ENCODE measurements at places on chromosomes 12 and 14. TPM values are rescaled to one million over a fixed set of nuclear protein-coding genes. Genes with fewer than 3 reads are reported as not detected.

ABCC9 gene
- polyA plus RNA-seq, result 2.0 TPM

GRCh38 chr12:52191841-52192791 is at the start of gene KRT80:
TSS of gene KRT80 (minus strand) at chr12:52192014. CDS start at chr12:52191902, 112 bp downstream.
- DNase-seq, result peak; percentile 95

DNA sequence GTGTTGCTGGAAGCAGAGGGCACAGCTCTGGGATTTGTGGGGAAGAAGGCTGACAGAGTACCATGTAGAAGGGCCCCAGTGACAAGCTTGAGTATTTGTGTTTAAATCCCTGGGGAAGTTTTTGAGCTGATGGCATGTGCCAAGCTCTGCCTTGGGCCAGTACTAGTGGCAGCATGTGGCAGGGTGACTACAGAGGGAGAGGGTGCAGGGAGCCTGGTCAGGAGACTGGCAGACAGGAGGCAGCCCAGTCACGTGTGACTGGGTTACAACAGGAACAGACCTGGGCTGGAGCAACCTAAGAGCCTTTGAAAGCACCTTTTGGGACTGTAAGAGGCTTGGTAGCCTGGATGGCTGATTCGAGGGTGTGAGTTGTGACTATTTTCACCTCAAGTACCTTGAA is 112.1 kb downstream of the TSPAN9 start:
- no peak for DNase-seq

ACOT4 gene
- 0.45 TPM for polyA plus RNA-seq

GRCh38 chr12:32087306-32087705 is 19.3 kb upstream of the BICD1 start:
- DNase-seq, result no peak

DNA sequence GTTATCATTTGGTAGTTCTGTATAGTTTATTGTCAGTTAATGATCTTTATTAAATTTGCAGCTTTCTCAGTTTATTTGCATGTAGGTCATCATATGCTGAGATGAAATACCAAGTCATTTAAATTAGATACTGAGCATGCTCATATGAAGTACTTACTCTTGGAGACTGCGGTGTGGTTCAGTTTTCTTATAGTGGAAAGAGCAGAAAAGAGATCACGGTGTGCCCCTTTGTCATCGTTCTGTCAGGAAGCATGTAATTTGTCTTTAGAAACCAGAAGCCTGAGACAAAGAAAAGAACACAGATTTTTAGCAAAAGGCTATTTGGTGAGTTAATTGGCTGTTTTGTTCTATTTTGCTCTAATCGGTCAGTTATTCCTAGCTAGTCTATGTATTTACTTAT is 75.6 kb downstream of the PLEKHA5 start:
- DNase-seq, result no peak

PLEK2 gene
- 1.6 TPM for polyA plus RNA-seq

HOXC4 gene
- 0.05 TPM for polyA plus RNA-seq

CCDC38 gene
- not detected for polyA plus RNA-seq

GRCh38 chr12:41008472-41008871 is 179.6 kb upstream of the PDZRN4 start:
- no peak for DNase-seq

- DNase-seq, result no peak
These were observed 47.8 kb downstream of the ACSS3 start for GRCh38 chr12:81125691-81126090.

- DNase-seq, result no peak
These were observed 1.4 kb upstream of the MAP4K5 start for GRCh38 chr14:50533806-50534205.

TMEM233 gene
- not detected for polyA plus RNA-seq

PRKCH gene
- 1.6 TPM for polyA plus RNA-seq

DNA sequence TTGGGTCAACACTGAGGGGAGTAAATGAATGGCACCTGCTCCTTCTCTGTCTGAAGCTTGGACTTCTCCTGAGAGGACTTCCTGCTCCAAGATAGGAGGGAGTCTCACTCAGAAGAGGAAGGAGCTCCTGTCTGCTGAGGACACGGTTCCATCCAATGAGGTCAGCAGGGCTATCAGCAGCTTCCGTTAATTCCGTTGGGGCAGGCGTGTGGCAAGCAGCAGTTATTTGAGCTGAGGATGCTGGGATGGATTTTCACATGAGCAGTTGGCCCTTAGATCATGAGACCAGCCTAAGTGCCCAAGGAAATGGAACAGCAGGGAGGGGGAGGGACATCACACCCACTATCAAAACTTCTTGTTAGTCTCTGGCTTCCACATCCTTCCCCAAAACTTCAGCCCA is 159.0 kb upstream of the PZP start:
- no peak for DNase-seq

C14orf132 gene
- 47.7 TPM for polyA plus RNA-seq

GRCh38 chr14:51613416-51613815 is 38.3 kb upstream of the FRMD6 start:
- DNase-seq, result no peak

DNA sequence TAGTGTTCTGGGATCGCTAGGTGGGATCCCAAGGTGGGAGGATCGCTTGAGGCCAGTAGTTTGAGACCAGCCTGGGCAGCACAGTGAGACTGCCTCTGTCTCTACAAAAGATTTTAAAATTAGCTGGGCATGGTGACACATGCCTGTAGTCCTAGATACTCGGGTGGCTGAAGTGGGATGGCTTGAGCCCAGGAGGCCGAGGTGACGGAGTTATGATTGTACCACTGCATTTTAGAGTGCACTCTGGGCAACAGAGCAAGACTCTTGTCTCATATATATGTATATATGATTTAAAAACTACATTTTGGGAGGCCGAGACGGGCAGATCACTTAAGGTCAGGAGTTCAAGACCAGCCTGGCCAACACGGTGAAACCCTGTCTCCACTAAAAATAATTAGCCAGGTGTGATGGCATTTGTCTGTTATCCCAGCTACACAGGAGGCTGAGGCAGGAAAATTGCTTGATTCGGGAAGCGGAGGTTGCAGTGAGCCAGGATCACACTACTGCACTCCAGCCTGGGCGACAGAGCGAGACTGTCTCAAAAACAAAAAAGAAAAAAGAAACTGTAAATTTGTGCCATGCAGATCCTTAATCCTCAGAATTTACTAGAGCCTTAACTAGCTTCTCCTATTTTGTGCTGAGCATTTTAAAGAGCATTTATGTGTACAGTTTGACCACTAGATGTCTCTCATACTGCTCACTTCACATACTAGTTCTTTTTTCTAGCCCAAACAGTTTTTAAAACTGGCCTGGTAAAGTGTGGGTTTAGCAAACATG is 114.8 kb downstream of the MON2 start:
- peak; percentile 20 for DNase-seq
